ENCODE measurements at places on chromosomes 6 and 20. TPM values are rescaled to one million over a fixed set of nuclear protein-coding genes. Genes with fewer than 3 reads are reported as not detected.

The SRSF3 gene
- 409 TPM for total RNA-seq

The C20orf144 gene
- 0.23 TPM for total RNA-seq

GRCh38 chr20:31602779-31603441 is 2.2 kb upstream of the ID1 start:
- peak; percentile 79 for DNase-seq
- H3K27ac ChIP-seq: no peak overlapping the region
- peak overlapping the region; percentile 91 for H3K4me3 ChIP-seq
- H3K36me3 ChIP-seq: no peaks in the 10 kb centered on the region
- H3K27me3 ChIP-seq: peaks cover 45% of the 10 kb centered on the region

DNA sequence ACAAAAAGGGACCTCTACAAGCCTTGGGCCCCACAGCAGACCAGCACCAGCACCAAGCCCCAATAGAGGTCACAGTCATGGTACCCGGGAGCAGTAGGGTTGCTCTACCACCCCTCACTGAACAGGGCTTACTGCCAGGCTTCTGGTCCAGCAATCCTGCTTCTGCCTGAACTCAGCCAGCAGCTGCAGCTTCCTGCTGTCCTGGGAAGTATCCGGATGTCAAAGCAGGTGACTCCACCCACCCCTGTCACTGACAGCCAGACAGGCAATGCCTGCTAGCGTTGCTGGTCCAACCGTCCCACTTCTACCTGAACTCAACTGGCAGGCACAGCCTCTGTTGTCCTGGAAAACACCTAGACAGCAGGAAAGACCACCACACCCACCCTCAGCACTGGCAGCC is 47.0 kb upstream of the PCSK2 start:
- H3K27ac ChIP-seq: no peak overlapping the region
- no peak for DNase-seq
- H3K4me3 ChIP-seq: no peak overlapping the region

DNA sequence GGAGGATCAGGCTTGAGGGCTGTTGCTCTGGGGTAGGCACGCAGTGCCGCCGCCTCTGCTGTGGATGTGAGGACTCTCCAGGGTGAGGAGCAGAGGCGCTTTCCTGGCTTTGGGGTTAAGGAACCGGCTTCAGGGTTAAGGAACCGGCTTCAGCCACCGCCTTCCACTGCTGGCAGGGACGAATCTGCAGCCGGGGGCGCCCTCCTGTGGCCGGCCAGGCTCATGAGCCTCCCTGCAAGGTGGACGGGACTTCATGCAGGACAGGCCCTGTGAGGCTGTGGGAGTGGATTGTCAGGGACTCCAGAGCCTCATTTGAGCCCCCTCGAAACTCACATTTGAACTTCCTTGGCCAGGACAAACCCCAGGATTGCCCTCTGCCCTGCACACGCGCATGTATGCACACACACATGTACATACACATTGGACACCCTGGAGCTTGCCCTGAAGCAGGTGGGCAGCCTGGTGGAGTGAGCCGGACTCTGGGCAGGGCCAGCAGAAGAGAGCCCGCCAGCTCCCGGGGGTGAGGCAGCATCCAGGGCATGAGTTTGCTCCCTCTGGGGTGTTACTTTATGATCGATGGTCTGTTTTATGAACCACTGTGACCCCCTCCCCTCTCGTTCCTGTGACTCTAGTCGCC is 146.9 kb downstream of the PHACTR3 start:
- H3K27me3 ChIP-seq: no peaks in the 10 kb centered on the region
- H3K27ac ChIP-seq: no peak overlapping the region
- H3K4me1 ChIP-seq: no peaks in the 10 kb centered on the region
- no peak overlapping the region for H3K4me3 ChIP-seq
- peak; percentile 57 for DNase-seq
- no peaks in the 10 kb centered on the region for H3K36me3 ChIP-seq

GRCh38 chr6:26087284-26088115 is at the start of gene HFE:
Gene HFE (plus strand): TSS chr6:26087429. CDS start chr6:26087441, 12 bp downstream.
- H3K4me3 ChIP-seq: peak within 1 kb of the TSS; percentile 92
- DNase-seq: peak; percentile 47
- H3K36me3 ChIP-seq: no peaks in the 10 kb centered on the region
- H3K27me3 ChIP-seq: no peaks in the 10 kb centered on the region
- H3K27ac ChIP-seq: peak within 1 kb of the TSS; percentile 54

DNA sequence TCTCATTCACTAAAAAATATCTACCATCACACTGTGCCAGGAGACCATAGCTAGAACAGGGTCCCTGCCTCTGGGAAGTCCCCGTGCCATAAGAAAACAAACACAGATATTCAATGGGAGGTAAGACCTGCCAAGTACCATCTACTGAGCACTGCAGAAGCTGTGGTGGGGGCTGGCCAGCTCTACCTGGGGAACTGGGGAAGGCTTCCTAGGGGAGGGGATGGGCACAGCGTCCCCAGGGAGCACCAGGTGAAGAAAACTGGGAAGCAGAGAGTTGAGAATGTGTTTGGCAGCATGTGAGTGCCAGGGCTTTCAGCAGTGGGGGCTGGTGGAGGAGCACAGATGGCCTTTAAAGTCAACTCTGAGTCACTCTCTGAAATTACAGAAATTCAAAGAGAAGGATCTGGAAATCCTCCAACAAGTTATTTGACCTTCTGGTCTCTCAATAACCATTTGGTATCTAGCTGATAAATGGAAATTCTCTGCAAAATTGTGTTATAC is 85.2 kb downstream of the SHLD1 start:
- H3K27me3 ChIP-seq: no peaks in the 10 kb centered on the region
- DNase-seq: no peak
- peaks cover 22% of the 10 kb centered on the region for H3K4me1 ChIP-seq
- peak overlapping the region; percentile 48 for H3K4me3 ChIP-seq

- peaks cover 11% of the 10 kb centered on the region for H3K27me3 ChIP-seq
- no peak for DNase-seq
- no peaks in the 10 kb centered on the region for H3K4me1 ChIP-seq
- no peaks in the 10 kb centered on the region for H3K36me3 ChIP-seq
Measured at GRCh38 chr6:14190929-14191224, 73.3 kb downstream of the CD83 start.

The PRR18 gene
- not detected for total RNA-seq

- peak overlapping the region; percentile 100 for H3K27ac ChIP-seq
- peaks cover 9% of the 10 kb centered on the region for H3K36me3 ChIP-seq
Measured at GRCh38 chr6:25041485-25042035, 105.8 kb upstream of the RIPOR2 start.

DNA sequence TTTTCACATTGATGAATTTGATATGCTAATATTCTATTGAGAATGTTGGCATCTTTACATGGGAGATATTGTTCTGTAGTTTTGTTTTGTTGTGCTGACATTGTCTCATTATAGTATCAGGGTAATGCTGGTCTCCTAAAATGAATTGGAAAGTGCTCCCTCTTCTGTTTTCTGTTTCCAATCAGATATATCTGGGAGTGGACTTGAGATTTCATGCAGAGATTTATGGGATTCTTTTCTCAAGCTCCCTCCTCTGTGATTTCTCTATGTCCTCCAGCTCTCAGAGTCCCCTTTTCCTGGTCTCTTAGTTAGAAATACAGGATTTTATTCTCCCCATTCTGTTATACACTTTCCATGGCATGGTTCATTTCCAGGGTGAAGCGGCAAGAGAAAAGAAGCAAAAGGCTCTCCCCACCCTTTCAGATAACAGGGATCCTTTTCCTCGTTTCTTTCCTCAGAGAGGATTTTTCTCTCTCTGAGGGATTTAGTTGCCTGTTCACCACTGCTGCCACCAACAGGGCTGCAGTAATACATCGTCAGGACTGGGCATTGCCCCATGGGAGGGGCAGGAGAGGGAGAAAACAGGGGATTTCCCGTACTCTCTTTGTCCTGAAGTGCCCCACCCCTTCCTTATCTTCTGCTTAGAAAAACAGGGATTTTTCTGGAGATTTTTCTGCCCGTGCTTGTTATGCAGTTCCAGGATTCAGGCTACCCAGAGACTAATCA is 59.3 kb upstream of the STMND1 start:
- no peaks in the 10 kb centered on the region for H3K36me3 ChIP-seq
- H3K4me1 ChIP-seq: no peaks in the 10 kb centered on the region
- H3K27me3 ChIP-seq: peaks cover 45% of the 10 kb centered on the region
- H3K4me3 ChIP-seq: no peak overlapping the region
- H3K27ac ChIP-seq: no peak overlapping the region

- DNase-seq: no peak
- peak overlapping the region; percentile 88 for H3K27ac ChIP-seq
- peaks cover 21% of the 10 kb centered on the region for H3K27me3 ChIP-seq
- H3K4me3 ChIP-seq: peak overlapping the region; percentile 80
- peaks cover 23% of the 10 kb centered on the region for H3K36me3 ChIP-seq
Measured at GRCh38 chr6:52985228-52985627, 9.9 kb downstream of the GSTA4 start.

The TSBP1 gene
- total RNA-seq: not detected

The DACT2 gene
- total RNA-seq: 0.14 TPM

The OTOR gene
- not detected for total RNA-seq

DNA sequence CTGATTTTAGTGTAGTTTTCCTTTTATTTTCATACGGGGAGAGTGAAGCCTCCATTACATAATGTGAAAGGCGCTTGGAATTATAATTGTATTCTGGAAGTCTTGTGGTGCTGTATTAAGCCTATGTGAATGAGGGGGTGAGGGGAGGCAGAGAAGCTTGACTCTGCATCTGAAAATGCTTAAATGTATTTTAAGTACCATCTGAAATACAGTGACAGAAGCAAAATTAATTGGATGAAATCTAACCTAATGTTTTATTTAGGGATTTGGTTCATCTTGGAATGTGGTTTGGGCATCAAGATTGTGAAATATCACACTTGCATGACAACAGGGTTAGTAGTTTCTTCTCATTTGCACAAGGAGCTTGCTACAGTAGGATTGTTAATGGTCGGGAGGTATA is 41.2 kb downstream of the TMEM200A start:
- peaks cover 4% of the 10 kb centered on the region for H3K4me1 ChIP-seq
- no peak overlapping the region for H3K4me3 ChIP-seq
- H3K27ac ChIP-seq: no peak overlapping the region
- no peak for DNase-seq
- H3K36me3 ChIP-seq: no peaks in the 10 kb centered on the region

- H3K36me3 ChIP-seq: no peaks in the 10 kb centered on the region
- H3K4me3 ChIP-seq: no peak overlapping the region
- peak overlapping the region; percentile 26 for H3K27ac ChIP-seq
Measured at GRCh38 chr6:155077784-155078183, 82.7 kb downstream of the TIAM2 start.

DNA sequence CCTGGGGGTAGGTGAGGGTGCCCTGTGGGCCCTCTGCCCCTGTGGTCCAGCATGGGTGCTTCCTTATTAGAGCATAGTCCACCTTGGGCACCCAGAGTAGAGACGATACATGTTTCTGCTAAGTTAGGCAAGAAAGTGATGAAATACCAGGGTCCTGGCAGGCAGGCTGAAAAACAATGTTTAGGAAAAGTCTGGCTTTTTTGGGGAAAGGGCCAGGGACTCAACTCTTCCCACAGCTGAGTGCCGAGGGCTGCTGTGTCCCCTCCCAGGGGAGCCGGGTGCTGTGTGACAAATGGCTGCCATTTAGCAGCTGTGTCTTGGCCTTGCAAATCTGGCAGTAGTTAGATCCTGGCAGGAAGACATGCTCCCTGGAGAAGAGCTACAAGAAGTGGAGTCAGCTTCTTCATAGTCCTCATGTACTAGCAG is 61.5 kb downstream of the RREB1 start:
- H3K4me3 ChIP-seq: no peak overlapping the region
- peaks cover 30% of the 10 kb centered on the region for H3K4me1 ChIP-seq
- H3K27ac ChIP-seq: no peak overlapping the region
- H3K27me3 ChIP-seq: no peaks in the 10 kb centered on the region
- peaks cover under 1% of the 10 kb centered on the region for H3K36me3 ChIP-seq

- H3K4me3 ChIP-seq: no peak overlapping the region
- peaks cover 13% of the 10 kb centered on the region for H3K27me3 ChIP-seq
- H3K36me3 ChIP-seq: no peaks in the 10 kb centered on the region
- H3K4me1 ChIP-seq: peaks cover 9% of the 10 kb centered on the region
- H3K27ac ChIP-seq: no peak overlapping the region
- DNase-seq: peak; percentile 43
Measured at GRCh38 chr6:39137245-39137644, 22.3 kb upstream of the SAYSD1 start.

- H3K27me3 ChIP-seq: no peaks in the 10 kb centered on the region
- H3K4me3 ChIP-seq: peak overlapping the region; percentile 81
- H3K27ac ChIP-seq: peak overlapping the region; percentile 88
- peaks cover 75% of the 10 kb centered on the region for H3K4me1 ChIP-seq
Measured at GRCh38 chr6:139133262-139134063, 1.4 kb upstream of the HECA start.

The RAET1G gene
- total RNA-seq: not detected

GRCh38 chr20:45097485-45098102 is 3.3 kb downstream of the KCNS1 start:
- no peaks in the 10 kb centered on the region for H3K36me3 ChIP-seq
- peak; percentile 69 for DNase-seq
- H3K27me3 ChIP-seq: peaks cover 50% of the 10 kb centered on the region
- peak overlapping the region; percentile 77 for H3K4me3 ChIP-seq

GRCh38 chr20:49594931-49595315 is 27.0 kb upstream of the PTGIS start:
- peaks cover 26% of the 10 kb centered on the region for H3K36me3 ChIP-seq
- peaks cover 82% of the 10 kb centered on the region for H3K4me1 ChIP-seq
- DNase-seq: peak; percentile 34
- peak overlapping the region; percentile 79 for H3K4me3 ChIP-seq
- peak overlapping the region; percentile 95 for H3K27ac ChIP-seq

GRCh38 chr6:71349395-71349794 is 60.8 kb downstream of the OGFRL1 start:
- H3K27ac ChIP-seq: no peak overlapping the region
- no peaks in the 10 kb centered on the region for H3K36me3 ChIP-seq
- no peak for DNase-seq
- no peaks in the 10 kb centered on the region for H3K27me3 ChIP-seq
- H3K4me3 ChIP-seq: no peak overlapping the region
